Stimulated activated CD4-positive, alpha-beta T cell treated with anti-CD3 and anti-CD28 coated beads, Interleukin-2, amount 100 ng/mL, for 4 hours (primary cell): ENCODE measurements at places on chromosomes 5 and 9.

- DNase-seq = no peak
Measured at GRCh38 chr9:34171753-34172535, 6.9 kb upstream of the UBAP1 start.

GRCh38 chr5:162657076-162657475 lies 589.5 kb downstream of the GABRG2 start:
- no peak for DNase-seq

- DNase-seq = no peak
Measured at GRCh38 chr9:106922026-106922425, 59.1 kb downstream of the ZNF462 start.

DNA sequence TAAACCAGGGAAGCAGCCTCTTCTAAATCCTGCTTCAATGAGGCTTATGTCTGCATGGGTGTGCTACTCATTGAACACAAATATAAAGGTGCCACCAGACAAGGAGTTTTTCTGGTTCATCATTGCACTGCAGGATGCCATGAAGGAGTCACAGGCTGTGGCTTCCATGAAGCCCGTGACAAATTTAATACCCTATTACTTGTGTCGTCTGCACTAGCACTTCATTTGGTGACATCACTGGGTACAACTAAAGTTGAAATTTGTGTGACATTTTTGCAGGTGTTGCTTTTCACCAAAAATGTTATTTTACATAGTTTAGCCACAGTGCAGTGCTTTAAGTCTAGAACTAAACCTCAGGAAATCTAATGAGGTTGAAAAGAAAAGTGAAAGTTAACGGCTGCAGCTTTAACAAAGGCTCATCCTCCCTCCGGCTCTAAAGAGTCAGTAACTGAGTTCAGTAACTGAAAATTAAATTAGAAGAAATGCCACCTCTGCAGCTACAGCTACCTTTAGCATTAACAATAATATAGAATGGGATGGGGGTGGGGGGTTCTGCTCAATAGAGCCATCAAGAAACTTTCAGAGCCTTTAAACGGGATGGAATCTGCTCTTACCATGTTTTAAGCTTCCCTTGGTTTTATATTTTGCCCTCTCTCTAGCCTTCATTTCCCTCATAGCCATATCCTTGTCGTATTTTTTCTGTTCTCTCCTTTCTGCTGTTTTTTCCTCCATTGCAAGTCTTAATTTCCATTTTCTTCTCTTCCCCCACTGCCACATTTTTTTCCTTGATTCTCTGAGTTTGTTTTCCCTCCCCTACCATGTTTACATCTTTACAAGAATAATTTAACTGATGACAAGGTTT lies 233.8 kb upstream of the TMEM161B start:
- no peak for DNase-seq

- DNase-seq = no peak
Measured at GRCh38 chr5:128271859-128272464, 188.4 kb downstream of the SLC12A2 start.

- DNase-seq = no peak
Measured at GRCh38 chr5:59891962-59892643, 1.4 kb downstream of the PDE4D start.

DNA sequence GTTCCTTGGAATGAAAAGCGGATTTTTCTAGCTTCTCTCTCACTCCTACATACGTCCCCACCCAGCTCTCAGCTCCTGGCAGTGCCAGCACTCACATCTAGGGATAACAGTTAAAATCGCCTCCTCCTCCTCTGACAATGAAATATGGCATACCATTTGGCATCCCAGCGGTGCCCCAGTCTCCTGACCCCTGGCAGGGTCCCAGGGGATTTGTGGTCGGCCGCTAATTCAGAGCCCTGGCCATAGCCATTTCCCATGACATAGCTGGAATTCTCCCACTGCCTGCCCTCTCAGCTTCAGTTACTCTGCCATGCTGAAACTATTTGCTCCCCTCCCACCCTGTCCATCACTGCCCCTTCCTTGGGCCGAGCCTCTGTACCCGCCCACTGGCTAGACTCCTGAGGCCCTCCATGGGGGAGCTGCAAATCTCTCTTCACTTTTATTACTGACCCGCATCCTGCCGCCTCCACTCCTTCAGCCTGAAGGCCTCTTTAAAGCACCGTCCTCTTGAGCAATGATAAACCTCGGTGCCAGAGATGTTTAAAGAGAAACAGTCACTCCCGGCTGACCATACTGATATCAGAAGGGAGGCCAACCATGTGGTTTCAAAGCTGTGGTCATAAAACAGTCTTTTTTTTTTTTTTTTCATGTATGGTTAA lies 139.8 kb downstream of the SLIT3 start:
- DNase-seq = no peak

DNA sequence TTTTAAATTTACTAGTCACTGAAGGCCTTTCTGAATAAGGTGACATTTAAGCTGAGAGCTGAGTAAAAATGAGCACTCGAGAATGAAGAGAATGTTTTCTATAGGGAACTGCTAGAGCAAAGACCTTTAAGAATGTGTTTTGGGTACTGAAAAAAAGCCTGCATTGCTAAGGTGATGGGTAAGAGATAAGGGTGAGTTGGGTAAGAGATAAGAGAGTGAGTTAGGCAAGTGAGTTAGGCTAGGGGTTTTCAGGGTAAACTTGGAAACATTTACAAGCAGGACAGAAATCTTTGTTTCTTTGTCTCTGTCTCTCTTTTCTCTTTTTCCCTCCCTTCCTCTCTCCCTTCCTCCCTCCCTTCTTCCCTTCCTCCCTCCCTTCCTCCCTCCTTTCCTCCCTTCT lies 5.6 kb downstream of the RAD23B start:
- no peak for DNase-seq

- DNase-seq = no peak
Measured at GRCh38 chr9:81183761-81184160, 505.6 kb downstream of the TLE1 start.

DNA sequence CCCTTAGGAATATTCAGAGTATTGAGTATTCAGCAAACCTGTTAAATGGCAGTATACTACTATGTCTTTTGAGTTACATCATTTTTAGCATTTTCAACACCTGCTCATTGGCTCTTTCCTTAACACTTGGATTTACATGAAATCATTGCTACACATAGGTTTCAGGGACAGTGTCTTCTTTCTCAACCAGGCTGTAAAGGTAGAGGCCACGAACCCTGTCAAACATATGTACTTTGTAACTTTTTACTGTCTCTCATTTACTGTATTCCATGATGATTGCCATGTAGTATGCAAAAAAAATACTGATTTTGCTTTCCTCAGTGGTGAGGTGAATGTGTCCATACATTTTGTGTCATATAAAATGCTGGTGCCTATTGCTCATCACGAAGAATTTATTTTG lies 264.4 kb downstream of the SLCO4C1 start:
- no peak for DNase-seq

DNA sequence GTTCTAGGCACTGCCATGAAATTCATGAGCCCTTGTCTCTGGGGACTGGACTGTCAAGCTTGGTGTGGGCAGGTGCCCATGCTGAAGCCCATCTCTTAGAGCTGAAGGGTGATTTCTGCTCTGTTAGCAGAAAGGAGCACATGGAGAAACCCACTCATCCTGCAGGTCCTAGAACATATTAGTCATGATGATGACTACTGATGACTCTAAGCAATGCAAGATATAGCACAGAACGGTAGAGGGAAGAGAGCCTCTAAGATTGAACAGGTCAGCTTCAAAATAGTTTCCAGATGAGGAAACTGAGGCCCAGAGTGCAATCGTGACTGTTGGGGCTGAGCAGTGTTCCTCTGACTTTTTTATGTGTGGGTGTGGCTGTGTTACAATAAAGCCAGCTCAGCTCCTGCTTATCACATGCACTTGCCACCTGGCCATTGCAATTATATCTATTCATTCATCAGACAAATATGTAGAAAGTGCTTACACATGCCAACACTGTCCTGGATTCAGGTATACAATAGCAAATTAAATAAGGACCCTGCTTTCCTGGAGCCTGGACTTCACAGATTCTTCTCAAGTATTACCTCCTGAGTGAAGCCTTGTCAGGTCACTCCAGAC lies 140.2 kb upstream of the BRINP1 start:
- no peak for DNase-seq

DNA sequence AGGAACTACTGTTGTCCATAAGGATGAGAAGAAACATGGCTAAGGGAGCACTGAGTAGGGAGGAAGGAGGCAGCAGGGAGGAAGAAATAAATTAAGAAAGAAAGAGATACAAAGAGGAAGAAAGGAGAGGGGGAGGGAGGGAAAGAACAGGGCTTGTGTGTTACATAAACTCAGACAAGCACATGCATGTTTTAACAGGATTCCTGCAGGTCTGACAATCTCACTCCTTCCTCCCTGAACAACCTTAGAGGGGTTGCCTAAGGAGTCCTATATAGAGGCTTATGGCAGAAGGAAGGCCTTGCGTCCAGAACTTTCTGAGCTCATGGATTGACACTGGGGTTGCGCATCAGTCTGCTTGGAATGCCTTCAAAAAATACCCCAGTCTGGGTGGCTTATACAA lies 4.2 kb upstream of the KCNIP1 start:
- no peak for DNase-seq

DNA sequence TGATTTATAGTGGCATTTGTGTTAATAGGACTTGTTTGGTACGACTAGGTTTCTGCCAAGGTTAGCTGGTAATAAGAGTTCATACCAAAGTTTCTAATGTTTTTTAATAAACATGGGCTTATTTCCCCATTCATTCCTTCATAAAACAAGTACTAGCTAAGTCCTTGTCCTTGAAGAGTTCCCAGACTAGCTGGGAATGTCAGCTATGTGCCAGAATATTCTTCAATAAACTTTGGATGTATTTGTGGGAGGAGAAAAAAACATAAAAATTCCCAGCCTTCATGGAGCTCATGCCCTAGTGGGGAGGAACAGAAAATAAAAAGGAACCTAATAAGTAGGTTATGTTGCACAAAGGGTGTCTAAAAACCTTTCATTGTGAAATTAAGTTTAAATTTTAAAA lies 176.9 kb downstream of the DENND1A start:
- no peak for DNase-seq

- DNase-seq = peak; percentile 75
Measured at GRCh38 chr9:137070201-137070905, at the start of gene SAPCD2. Gene SAPCD2 (minus strand): TSS chr9:137070557. CDS start chr9:137070460, 97 bp downstream.

DNA sequence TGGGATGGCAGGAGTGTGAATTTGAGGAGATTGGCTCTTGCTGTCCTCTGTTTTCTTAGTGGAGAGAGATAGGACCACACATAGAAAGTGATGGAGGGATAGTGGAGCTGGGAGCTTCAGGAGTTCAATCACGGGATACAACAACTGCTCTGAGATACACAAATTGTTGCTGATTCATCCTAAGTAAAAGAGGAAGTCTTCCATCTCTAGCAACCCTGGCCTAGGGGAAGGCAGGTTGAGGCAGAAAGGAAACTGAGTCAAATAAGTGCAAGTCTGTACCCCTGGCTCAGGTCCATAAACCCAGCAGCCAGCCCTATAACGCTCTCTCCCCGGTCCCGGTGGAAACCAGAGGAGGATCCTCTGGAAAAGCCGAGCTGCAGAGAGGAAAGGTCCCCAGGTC lies 97.7 kb downstream of the ADCY2 start:
- no peak for DNase-seq

GRCh38 chr9:134367791-134368490 lies 41.7 kb downstream of the RXRA start:
- DNase-seq = no peak

DNA sequence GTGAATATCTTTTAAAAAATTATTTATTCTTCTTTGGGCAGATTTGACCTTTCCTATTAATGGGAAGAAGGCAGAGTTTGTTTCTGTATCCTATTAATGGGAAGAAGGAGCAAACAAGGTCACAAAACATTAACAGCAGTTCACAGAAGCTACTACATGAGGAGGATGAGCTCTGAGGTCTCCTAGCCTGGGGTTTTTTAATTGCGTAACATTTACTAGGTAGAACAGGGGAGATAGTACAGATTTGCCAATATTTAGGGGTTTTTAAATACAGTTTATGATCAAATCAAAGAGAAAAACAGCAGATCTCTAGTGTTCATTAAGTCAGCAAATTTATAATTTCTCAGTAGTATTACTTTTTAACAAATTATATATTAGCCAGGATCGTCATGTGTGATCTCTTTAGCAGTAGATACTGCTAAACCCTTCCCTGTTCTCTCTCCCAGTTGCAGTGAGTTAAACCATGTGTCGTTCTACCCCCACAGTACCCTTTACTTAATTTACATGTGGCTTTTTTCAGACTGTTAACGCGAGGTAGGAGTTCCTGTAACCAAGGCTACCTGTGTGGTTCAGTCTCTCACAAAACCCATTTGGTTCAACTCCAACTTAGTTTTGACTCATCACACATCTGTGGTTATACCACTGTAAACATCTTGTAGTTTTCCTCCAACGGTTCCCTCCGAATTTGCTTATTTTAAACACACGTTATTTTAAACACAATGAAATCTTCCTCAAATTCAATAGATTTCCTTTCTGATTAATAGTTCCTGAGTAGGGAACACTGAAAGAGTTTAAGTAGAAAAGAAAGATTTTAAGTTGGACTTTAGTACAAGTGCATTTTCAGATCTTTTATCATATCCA lies 13.3 kb downstream of the SLC25A46 start:
- peak; percentile 6 for DNase-seq

DNA sequence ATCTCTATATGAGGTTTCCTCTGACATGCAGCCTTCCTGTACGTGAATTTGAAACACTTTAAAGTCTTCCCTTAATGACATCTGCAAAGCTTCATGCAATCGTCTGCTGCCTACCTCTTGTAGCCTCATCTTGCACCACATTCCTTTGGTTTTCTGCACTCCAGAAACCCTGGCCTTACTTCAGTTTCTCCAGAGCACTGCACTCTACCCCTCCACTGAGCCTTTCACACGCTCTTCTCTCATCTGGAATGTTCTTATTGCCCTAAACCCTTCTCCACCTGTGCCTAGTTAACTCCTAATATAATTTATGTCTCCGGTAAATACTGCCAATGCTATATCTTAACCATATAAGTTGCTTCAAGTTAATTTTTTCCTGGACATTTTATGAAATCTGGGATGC lies 168.8 kb upstream of the SLC27A6 start:
- no peak for DNase-seq

- DNase-seq = no peak
Measured at GRCh38 chr5:139601429-139601828, 40.3 kb downstream of the UBE2D2 start.
